Stomach (tissue), 19 donors: ENCODE measurements at places on chromosomes 16 and 17. TPM values are rescaled to one million over a fixed set of nuclear protein-coding genes. Genes with fewer than 3 reads are reported as not detected.
A peak's percentile ranks its signal among the peaks of the same experiment; 100 is the strongest.

The KCNJ2 gene
- 4.3 TPM for total RNA-seq

DNA sequence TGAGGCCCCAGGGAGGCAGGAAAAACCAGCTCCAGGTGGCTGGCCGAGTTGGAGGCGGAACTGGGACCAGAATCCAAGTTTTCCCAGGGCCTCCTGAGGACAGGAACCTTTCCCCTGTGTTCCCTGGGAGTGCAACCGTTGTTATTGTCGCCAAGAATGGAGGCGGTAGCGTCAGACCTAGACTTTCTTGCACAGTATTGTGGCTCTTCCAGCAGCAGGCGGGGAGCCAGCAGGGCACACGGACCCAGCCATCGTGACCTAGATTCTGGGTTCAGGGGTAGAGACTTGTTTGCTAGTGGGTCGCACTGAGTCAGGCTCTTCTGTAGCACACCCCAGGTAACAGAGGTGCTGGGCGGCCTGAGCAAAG, 667 bp upstream of the KIF19 start:
- peaks cover 24% of the 10 kb centered on the region for H3K4me1 ChIP-seq
- H3K27ac ChIP-seq: no peak overlapping the region
- DNase-seq: no peak
- peak overlapping the region; percentile 40 for H3K4me3 ChIP-seq

DNA sequence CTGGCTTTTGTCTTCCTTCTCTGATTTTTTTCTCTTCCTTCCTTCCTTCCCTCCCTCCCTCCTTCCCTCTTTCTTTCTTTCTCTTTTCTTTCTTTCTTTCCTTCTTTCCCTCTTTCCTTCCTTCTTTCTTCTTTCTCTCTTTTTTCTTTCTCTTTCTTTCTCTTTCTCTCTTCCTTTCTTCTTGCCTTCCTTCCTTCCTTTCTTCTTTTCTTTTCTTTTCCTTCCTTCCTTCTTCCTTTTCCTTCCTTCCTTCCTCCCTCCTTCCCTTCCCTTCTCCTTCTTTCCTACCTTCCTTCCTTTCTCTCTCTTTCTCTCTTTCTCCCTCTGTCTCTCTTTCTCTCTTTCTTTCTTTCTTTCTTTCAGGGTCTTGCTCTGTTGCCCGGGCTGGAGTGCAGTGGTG, 54.4 kb downstream of the SCNN1G start:
- no peak overlapping the region for H3K4me3 ChIP-seq
- H3K27ac ChIP-seq: no peak overlapping the region
- H3K4me1 ChIP-seq: no peaks in the 10 kb centered on the region

The SDR42E1 gene
- not detected for total RNA-seq

The HSD11B2 gene
- not detected for total RNA-seq

DNA sequence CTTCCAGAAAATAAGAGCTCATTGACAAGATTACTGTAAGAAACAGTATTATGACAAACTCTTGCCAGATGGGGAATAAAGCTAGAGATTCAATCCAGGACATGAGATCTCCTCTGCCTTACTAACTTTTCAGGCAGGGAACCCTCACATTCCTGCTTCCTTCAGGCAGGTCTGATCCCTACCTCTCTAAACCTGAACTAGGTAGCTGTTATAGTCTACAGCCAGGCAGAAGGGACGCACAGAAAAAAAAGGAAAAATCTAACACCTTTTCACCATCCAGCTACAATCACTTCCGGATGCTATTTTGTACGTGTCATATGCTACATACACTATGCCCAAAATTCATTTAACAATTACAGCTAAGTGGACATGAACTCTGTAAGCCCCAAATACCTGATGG, 41.2 kb downstream of the CNOT1 start:
- no peaks in the 10 kb centered on the region for H3K4me1 ChIP-seq
- no peak overlapping the region for H3K27ac ChIP-seq
- no peaks in the 10 kb centered on the region for H3K27me3 ChIP-seq
- no peak for DNase-seq

The WFIKKN2 gene
- total RNA-seq: not detected

DNA sequence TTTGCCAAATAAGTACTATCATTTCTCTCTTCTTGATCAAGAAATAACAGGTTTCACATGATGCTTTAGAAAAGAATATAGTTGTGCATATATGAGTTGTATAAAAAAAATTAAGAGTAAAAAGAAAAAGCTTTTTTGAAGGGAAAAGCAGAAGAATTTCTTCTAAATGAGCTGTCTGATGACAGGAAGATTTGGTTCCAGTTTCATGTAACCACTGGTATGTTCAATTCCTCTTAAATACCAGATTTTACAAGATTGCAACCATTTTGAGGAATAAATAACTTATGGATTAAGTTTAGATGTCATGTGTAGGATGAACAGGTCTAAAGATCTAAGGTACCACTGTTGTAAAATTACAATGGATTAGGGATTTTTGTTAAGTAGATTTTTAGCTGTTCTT, 45.0 kb downstream of the VMP1 start:
- H3K27me3 ChIP-seq: no peaks in the 10 kb centered on the region
- no peak for DNase-seq
- peaks cover 8% of the 10 kb centered on the region for H3K36me3 ChIP-seq
- H3K4me3 ChIP-seq: no peak overlapping the region

The ABCC12 gene
- not detected for total RNA-seq

DNA sequence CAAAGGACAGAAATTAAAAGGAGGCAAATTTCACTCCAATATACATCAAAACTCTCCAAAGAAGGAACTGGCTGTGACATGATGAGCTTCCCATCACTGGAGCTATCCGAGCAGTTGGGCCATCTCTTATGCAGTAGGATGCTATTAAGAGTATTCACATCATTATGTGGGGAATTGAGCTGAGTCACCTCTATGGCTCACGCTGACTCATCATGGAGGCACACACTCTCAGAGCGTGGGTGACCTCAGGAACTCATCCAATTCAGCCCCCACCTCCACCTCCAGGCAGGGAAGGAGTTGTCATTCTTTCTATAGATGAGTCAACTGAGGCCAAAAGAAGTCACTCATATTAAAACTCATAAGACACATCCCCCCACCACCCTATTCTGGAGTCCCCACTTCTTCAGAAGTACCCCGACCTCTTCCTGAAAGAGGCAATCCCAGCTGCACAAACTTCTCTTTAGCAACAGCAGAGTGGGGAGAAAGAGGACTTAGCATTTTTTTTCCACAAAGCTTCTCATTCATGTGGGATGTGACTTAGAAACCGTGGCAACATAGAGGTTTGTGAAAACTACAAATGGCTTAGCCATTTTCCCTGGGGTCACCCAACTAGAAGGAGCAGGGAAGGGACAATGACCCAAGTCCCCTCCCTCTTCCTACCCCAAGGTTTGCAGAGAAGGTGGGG, 32.5 kb downstream of the ABCC12 start:
- no peak overlapping the region for H3K27ac ChIP-seq
- no peaks in the 10 kb centered on the region for H3K27me3 ChIP-seq
- H3K4me1 ChIP-seq: peaks cover 17% of the 10 kb centered on the region

- DNase-seq: no peak
- H3K4me3 ChIP-seq: no peak overlapping the region
- H3K4me1 ChIP-seq: peaks cover 3% of the 10 kb centered on the region
- peaks cover 68% of the 10 kb centered on the region for H3K36me3 ChIP-seq
- H3K27me3 ChIP-seq: no peaks in the 10 kb centered on the region
- H3K27ac ChIP-seq: no peak overlapping the region
Observed at GRCh38 chr17:77499699-77500435, 359.1 kb downstream of the SEC14L1 start.

The ERN2 gene
- 77.7 TPM for total RNA-seq

The MPP3 gene
- 17.4 TPM for total RNA-seq

The ST6GALNAC1 gene
- 41.1 TPM for total RNA-seq

- H3K27me3 ChIP-seq: no peaks in the 10 kb centered on the region
- H3K4me3 ChIP-seq: peak overlapping the region; percentile 45
- peaks cover 79% of the 10 kb centered on the region for H3K4me1 ChIP-seq
- H3K27ac ChIP-seq: peak overlapping the region; percentile 94
- DNase-seq: peak; percentile 79
- H3K36me3 ChIP-seq: no peaks in the 10 kb centered on the region
Observed at GRCh38 chr17:78735832-78736525, 46.1 kb downstream of the CYTH1 start.

DNA sequence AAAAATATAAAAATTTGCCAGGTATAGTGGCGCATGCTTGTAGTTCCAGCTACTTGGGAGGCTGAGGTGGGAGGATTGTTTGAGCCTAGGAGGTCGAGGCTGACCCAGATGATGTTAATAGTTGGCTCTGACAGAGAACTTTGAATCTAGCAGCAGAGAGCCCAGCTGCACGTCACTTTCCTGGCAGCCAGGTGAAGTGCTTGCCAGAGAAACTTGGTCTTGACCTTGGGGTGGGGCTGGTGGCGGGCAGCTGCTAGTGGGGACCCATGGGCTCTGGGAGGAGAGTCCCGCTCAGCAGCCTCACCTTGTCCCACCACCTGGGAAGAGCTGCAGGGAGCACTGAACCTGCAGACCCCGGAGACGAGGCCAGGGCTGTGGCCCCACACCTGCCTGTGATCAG, 3.1 kb upstream of the C16orf74 start:
- peaks cover 52% of the 10 kb centered on the region for H3K4me1 ChIP-seq
- H3K36me3 ChIP-seq: no peaks in the 10 kb centered on the region
- no peak overlapping the region for H3K4me3 ChIP-seq
- H3K27ac ChIP-seq: peak overlapping the region; percentile 51

The RAP1GAP2 gene
- 92.4 TPM for total RNA-seq

DNA sequence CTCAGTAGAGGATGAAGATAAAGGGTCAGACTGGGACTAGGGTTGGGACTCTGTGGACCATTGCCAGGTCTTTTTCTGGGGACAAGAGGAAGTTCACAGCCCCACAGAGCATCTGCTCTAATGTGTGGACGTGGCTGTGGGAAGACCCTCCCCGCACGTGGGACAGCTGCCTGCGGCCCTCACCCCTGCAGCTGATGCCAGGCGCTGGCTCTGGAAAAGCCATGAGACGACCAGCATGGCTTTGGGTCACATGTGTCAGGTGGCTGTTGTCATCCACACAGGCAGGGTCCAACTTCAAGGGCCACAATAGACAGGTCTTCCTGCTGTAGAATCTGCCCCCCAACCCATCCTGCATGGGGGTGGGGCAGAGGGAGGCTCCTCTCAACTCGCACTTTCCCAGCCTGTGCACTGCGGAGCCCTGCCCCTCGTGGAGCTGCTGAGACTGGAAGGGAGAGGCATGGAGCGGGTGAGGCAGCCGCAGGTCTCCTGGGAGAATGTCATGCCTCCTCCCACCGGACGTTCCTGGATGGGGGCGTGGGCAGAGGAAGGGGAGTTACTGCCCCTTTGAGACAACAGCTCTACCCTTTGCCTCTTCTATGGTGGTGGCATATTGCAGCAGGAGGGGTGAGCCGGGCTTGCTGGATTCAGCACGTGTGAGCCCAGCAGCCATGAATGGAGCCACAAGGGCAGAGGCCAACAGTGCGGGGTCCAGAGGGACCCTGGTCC, 53.4 kb downstream of the PIMREG start:
- no peak overlapping the region for H3K27ac ChIP-seq
- H3K36me3 ChIP-seq: no peaks in the 10 kb centered on the region
- no peaks in the 10 kb centered on the region for H3K4me1 ChIP-seq
- DNase-seq: peak; percentile 28
- no peak overlapping the region for H3K4me3 ChIP-seq

DNA sequence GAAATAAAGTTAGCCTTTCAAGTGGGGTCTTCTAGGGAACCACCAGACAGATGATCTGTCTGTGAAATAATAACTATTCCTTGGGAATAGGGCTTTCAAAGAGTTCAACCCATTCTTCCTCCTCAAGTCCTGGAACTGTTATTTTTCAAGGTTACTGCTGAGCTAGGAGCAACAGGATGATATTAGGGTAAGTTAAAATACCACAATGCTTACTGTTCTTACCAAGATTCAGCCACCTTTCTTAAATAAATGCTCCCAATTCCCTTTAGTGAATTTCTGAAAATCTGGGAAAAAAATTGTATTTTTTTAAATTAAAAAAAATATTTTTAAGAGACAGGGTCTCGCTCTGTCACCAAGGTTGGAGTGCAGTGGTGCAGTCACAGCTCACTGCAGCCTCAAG, 26.9 kb upstream of the ALDH3A2 start:
- H3K27me3 ChIP-seq: no peaks in the 10 kb centered on the region
- no peaks in the 10 kb centered on the region for H3K4me1 ChIP-seq
- no peak overlapping the region for H3K4me3 ChIP-seq
- H3K27ac ChIP-seq: no peak overlapping the region

- no peak overlapping the region for H3K27ac ChIP-seq
- no peaks in the 10 kb centered on the region for H3K27me3 ChIP-seq
- H3K4me3 ChIP-seq: no peak overlapping the region
- no peak for DNase-seq
- no peaks in the 10 kb centered on the region for H3K36me3 ChIP-seq
- H3K4me1 ChIP-seq: peaks cover 21% of the 10 kb centered on the region
Observed at GRCh38 chr17:28097254-28097653, 54.8 kb downstream of the NLK start.

The HCRT gene
- not detected for total RNA-seq

- H3K27ac ChIP-seq: no peak overlapping the region
- H3K4me3 ChIP-seq: no peak overlapping the region
- H3K4me1 ChIP-seq: peaks cover 10% of the 10 kb centered on the region
- peaks cover 61% of the 10 kb centered on the region for H3K27me3 ChIP-seq
- H3K36me3 ChIP-seq: no peaks in the 10 kb centered on the region
Observed at GRCh38 chr17:47791025-47791424, 30.6 kb downstream of the OSBPL7 start.

DNA sequence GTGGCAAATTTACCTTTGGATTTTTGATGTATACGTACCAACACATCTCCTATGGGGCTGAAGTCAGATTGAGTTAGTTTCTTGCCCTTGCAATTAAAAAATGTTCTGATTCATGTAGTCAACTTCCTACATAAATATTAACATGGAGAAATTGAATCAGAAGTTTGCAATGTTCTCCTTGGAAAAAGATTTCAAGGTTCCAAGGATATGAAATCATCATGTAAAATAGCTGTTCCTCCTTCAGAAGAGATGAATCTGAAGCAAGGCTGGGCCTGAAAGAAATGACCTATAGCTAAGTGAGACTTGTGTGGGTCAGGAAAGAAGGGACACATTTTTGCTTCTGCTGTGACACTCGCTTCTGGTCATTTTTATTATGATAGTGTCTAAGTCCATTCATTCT, 131.7 kb downstream of the RGS9 start:
- H3K4me3 ChIP-seq: no peak overlapping the region
- H3K36me3 ChIP-seq: no peaks in the 10 kb centered on the region
- H3K27ac ChIP-seq: no peak overlapping the region
- DNase-seq: no peak
- H3K4me1 ChIP-seq: no peaks in the 10 kb centered on the region
- no peaks in the 10 kb centered on the region for H3K27me3 ChIP-seq

- no peaks in the 10 kb centered on the region for H3K4me1 ChIP-seq
- DNase-seq: no peak
- H3K4me3 ChIP-seq: no peak overlapping the region
- H3K27ac ChIP-seq: no peak overlapping the region
Observed at GRCh38 chr17:61480414-61480807, 28.2 kb downstream of the TBX4 start.

The SLC5A2 gene
- total RNA-seq: not detected

DNA sequence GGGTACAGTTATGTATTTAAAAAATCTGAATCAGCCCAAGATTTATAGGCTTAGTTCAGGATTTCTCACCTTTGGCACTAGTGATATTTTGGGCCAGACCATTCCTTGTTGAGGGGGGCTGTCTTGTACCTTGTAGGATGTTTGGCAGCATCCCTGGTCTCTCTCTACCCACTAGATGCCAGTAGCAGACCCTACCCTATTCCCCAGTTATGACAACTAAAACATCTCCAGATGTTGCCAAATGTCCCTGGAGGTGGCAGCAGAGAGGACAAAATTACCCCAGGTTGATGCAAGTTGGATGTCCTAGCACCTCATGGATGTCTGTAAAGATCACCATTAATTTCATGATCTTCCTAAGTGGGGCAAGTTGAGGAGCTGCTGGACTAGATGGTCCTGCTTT, 45.8 kb downstream of the SYT17 start:
- H3K27me3 ChIP-seq: no peaks in the 10 kb centered on the region
- H3K27ac ChIP-seq: no peak overlapping the region
- no peak for DNase-seq
- no peaks in the 10 kb centered on the region for H3K36me3 ChIP-seq
- H3K4me3 ChIP-seq: no peak overlapping the region
- H3K4me1 ChIP-seq: peaks cover 7% of the 10 kb centered on the region
